Sigmoid colon (tissue), 7 donors: ENCODE measurements at places on chromosomes 5 and 9. TPM values are rescaled to one million over a fixed set of nuclear protein-coding genes. Genes with fewer than 3 reads are reported as not detected.
A peak's percentile ranks its signal among the peaks of the same experiment; 100 is the strongest.

DNA sequence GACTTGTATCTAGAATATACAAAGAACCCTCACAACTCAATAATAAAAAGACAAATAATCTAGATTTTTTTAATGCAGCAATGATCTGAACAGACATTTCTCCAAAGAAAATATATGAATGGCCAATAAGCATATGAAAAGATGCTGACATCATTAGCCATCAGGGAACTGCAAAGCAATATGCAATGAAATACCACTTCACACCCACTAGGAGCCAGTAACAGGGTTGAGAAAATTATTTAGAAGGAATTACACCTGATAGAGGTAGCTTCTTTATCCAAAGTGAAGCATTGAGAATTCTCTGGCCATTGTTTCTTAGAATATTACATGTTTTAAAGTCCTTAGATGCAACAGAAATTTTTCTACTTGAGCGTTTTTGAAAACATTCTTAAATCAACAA lies 316.9 kb downstream of the KCNN2 start:
- H3K4me3 ChIP-seq: no peak overlapping the region
- H3K27me3 ChIP-seq: no peaks in the 10 kb centered on the region
- H3K36me3 ChIP-seq: no peaks in the 10 kb centered on the region
- no peak for DNase-seq
- H3K4me1 ChIP-seq: no peaks in the 10 kb centered on the region

GRCh38 chr9:91729558-91729842 lies 220.5 kb downstream of the ROR2 start:
- no peaks in the 10 kb centered on the region for H3K4me1 ChIP-seq
- H3K4me3 ChIP-seq: no peak overlapping the region
- H3K27ac ChIP-seq: peak overlapping the region; percentile 69
- peaks cover 64% of the 10 kb centered on the region for H3K36me3 ChIP-seq

DNA sequence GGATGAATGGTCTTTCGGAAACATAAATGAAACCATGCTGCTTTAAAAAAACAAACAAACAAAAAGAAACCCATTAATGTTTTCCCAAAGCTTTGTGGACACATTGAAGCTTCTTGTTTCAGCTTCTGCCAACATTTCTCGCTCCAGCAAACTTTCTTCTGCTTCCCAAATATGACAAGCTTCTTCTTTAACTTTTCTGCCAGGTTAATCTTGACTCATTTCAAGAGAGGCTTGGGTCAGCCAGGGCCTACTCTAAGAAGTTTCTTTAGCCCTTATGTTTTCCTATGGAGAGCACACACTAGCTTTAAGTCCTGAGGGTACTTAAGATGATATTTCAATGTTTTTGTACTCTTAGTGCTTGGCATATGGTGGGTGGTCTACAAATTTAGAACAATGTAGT lies 6.1 kb downstream of the ANXA1 start:
- no peak overlapping the region for H3K4me3 ChIP-seq
- H3K36me3 ChIP-seq: no peaks in the 10 kb centered on the region
- no peak for DNase-seq
- H3K4me1 ChIP-seq: peaks cover 47% of the 10 kb centered on the region

- no peak overlapping the region for H3K4me3 ChIP-seq
- H3K36me3 ChIP-seq: peaks cover 77% of the 10 kb centered on the region
- no peak for DNase-seq
These were observed 21.3 kb downstream of the TBC1D9B start for GRCh38 chr5:179886190-179886911.

- H3K27ac ChIP-seq: no peak overlapping the region
- no peaks in the 10 kb centered on the region for H3K36me3 ChIP-seq
- H3K4me1 ChIP-seq: no peaks in the 10 kb centered on the region
- H3K27me3 ChIP-seq: no peaks in the 10 kb centered on the region
- DNase-seq: no peak
These were observed 66.4 kb upstream of the COL15A1 start for GRCh38 chr9:98877311-98877710.

DNA sequence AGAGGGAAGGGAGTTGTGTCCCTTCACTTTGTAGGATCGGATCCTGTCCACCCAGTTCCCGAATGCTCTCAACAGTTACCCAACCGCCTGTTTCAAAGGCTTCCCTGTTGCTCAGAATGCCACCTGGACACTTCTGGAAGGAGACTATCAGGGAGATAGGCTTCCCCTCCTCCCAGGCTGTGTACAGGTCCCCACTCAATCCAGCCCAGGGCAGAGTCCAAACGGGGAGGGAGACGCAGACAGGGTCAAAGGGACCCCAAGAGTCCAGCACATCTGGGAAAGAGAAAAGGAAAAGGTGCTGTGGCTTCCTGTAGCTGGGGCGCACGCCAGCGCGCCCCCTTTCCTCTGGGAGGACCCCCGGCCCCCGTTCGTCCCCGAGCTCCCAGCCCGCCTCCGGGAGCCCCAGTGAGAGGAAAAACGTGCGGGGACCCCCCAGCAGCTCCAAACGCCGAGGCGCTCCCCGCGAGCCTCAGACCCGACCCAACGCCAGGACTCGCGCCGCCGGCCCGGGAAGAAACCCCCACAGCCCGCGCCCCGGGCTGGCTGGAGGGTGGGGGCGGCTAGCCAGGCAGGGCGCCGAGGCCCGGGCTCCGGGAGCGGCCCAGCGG lies 640 bp downstream of the SURF4 start:
- H3K4me1 ChIP-seq: no peaks in the 10 kb centered on the region
- DNase-seq: no peak
- H3K27ac ChIP-seq: peak overlapping the region; percentile 99
- no peaks in the 10 kb centered on the region for H3K27me3 ChIP-seq

- H3K4me3 ChIP-seq: no peak overlapping the region
- no peaks in the 10 kb centered on the region for H3K4me1 ChIP-seq
- H3K27me3 ChIP-seq: no peaks in the 10 kb centered on the region
- DNase-seq: no peak
- no peaks in the 10 kb centered on the region for H3K36me3 ChIP-seq
These were observed 51.3 kb upstream of the PTPN3 start for GRCh38 chr9:109549386-109549785.

- no peak overlapping the region for H3K27ac ChIP-seq
- no peaks in the 10 kb centered on the region for H3K4me1 ChIP-seq
- no peaks in the 10 kb centered on the region for H3K36me3 ChIP-seq
- no peak for DNase-seq
- no peaks in the 10 kb centered on the region for H3K27me3 ChIP-seq
- H3K4me3 ChIP-seq: no peak overlapping the region
These were observed 140.1 kb downstream of the COX7C start for GRCh38 chr5:86757824-86758223.

- no peak overlapping the region for H3K4me3 ChIP-seq
- no peaks in the 10 kb centered on the region for H3K27me3 ChIP-seq
- H3K4me1 ChIP-seq: peaks cover 100% of the 10 kb centered on the region
These were observed 7.1 kb downstream of the SPARC start for GRCh38 chr5:151679421-151680155.

- H3K36me3 ChIP-seq: no peaks in the 10 kb centered on the region
- no peaks in the 10 kb centered on the region for H3K27me3 ChIP-seq
- peak overlapping the region; percentile 9 for H3K27ac ChIP-seq
- no peak for DNase-seq
These were observed 26.3 kb downstream of the REEP5 start for GRCh38 chr5:112895682-112896081.

- H3K27me3 ChIP-seq: no peaks in the 10 kb centered on the region
- peak; percentile 62 for DNase-seq
These were observed 1.2 kb upstream of the SLC25A51 start for GRCh38 chr9:37905131-37905505.

GRCh38 chr9:81461196-81461595 lies 228.2 kb downstream of the TLE1 start:
- H3K4me3 ChIP-seq: no peak overlapping the region
- H3K36me3 ChIP-seq: no peaks in the 10 kb centered on the region

GRCh38 chr5:65185468-65185867 lies 296.3 kb downstream of the ADAMTS6 start:
- no peaks in the 10 kb centered on the region for H3K36me3 ChIP-seq
- H3K4me3 ChIP-seq: no peak overlapping the region
- no peaks in the 10 kb centered on the region for H3K4me1 ChIP-seq
- H3K27ac ChIP-seq: no peak overlapping the region
- H3K27me3 ChIP-seq: no peaks in the 10 kb centered on the region
- DNase-seq: no peak

DNA sequence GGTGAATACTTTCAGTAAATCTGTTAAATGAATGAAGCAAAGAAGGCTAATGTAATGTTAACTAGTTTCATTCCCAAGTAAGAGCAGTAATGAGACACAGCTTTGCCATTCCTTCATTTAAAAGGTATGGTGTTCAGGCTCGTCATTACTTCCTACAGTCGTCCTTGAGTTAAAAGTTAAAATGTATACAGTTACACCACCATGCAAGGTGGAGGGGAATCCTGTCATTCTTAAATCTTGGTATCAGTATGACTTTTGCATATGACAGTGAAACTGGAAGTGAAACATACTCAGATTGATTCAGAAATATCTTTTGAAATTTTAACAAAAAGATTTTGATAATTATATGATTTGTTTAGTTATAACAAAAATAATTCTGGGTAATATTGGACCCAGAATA lies 25.9 kb downstream of the MTRR start:
- H3K4me1 ChIP-seq: no peaks in the 10 kb centered on the region
- H3K27ac ChIP-seq: no peak overlapping the region
- no peak overlapping the region for H3K4me3 ChIP-seq
- H3K36me3 ChIP-seq: peaks cover 55% of the 10 kb centered on the region

DNA sequence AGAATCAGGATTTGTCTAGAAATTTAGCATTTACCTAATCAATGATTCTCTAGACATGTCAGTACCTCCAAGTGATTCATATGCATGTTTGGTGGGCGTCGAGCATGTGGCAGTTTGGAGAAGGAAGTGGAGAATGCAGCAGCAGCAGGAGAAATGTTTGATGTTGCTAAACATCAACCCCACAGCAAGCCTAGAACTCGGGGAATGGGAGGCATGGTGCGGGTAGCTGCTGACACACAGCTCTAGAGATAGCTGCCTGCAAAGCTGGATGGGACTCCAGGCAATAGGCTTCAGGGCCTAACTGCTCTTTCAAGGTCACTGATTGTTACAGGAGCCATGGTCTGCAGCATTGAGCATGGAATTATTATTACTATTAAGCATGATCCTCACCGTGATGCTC lies 137.3 kb downstream of the DOCK8 start:
- H3K4me1 ChIP-seq: peaks cover 6% of the 10 kb centered on the region
- no peak overlapping the region for H3K4me3 ChIP-seq
- no peak for DNase-seq
- no peak overlapping the region for H3K27ac ChIP-seq

DNA sequence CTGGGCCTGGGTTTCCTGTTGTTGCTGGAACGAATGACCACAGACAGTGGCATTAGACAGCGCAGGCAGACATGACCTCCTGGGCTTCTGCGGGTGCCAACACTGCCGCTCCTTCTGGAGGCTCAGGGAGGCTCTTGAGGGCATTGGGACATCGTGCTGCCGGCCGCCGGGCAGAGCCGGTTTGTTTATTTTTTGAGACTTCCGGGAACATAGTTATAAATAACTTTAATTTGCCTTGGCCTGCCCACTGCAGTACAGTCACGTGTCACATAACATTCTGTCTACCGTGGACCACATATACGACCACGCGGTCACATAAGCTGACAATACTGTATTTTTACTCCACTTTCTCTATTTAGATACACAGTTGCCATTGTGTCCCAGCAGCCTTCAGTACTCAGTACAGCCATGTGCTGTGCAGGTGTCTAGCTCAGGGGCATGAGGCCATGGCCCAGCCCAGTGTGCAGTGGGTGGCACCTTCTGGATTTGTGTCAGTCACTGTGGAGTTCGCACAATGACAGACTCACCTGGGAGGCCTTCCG lies 8.2 kb upstream of the TOR4A start:
- peaks cover 17% of the 10 kb centered on the region for H3K4me1 ChIP-seq
- peaks cover 53% of the 10 kb centered on the region for H3K36me3 ChIP-seq
- peak overlapping the region; percentile 64 for H3K27ac ChIP-seq
- DNase-seq: peak; percentile 79

DNA sequence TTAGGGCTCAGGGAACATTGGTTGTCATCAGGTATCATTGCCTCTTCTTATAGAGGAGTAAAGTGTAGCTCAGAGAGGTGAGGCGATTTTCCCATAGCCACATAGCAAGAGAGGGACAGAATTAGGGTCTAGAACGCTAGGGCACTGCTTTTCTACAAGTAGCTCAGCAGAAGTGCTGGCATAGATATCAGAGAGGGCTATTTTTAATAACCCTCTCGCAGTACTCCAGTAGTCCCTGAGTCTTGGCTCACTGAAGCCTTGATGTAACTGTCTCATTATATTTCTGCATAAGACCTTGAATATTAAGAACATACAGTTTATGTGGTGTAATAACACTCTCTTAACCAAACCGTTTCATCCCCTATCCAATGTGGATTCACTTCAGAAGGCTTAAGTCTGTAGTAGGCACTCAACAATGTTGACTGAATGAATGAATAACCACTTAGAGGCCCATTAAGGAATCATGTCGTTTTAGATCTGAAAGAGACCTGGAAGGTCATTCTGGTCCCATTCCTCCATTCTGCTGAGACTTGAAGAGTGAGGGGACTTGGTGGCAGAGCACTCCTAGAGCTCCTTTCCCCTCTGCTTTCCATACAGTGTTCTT lies 4.7 kb upstream of the FRMPD1 start:
- H3K4me3 ChIP-seq: no peak overlapping the region
- no peaks in the 10 kb centered on the region for H3K27me3 ChIP-seq
- peaks cover 2% of the 10 kb centered on the region for H3K4me1 ChIP-seq
- no peak overlapping the region for H3K27ac ChIP-seq
- DNase-seq: no peak

DNA sequence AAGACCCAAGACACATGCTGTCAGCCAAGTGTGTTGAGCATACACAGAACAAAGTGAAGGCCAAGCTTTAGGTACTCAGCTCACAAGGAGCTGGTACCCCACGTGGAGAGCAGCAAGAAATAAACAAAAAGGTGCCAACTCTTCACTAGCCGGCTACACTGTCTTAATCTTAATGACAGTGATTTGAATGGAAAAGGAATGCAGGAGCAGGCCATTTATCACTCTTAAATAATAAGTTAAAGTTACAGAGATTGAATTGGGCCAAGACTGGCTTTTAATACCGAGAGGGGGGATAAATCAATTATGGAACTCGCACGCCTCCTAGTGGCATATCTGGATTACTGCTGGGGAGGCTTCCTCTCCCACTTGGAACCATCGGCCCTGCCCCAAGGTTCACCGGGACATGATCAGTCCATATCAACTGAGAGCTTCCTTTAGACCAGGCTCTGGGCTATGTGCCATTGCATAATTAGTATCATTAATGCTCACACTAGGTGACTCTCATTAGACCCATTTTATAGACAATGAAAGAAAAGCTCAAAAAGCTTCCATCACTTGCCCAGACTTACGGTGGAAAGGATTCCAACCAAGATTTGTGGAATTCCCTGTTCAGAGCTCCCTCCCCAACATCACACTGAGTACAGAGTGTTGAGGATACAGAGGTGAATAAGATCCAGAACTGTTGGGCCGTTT lies 94.0 kb downstream of the ACTL7B start:
- H3K36me3 ChIP-seq: no peaks in the 10 kb centered on the region
- no peaks in the 10 kb centered on the region for H3K27me3 ChIP-seq
- no peak overlapping the region for H3K27ac ChIP-seq
- H3K4me1 ChIP-seq: peaks cover 10% of the 10 kb centered on the region

GRCh38 chr5:133445744-133446143 lies 166.6 kb downstream of the FSTL4 start:
- no peak overlapping the region for H3K4me3 ChIP-seq
- no peaks in the 10 kb centered on the region for H3K27me3 ChIP-seq
- no peaks in the 10 kb centered on the region for H3K4me1 ChIP-seq
- no peak overlapping the region for H3K27ac ChIP-seq
- no peak for DNase-seq

The PCDHA3 gene
- polyA plus RNA-seq: not detected

The TMEM174 gene
- polyA plus RNA-seq: not detected

The FSTL4 gene
- polyA plus RNA-seq: not detected

The LCNL1 gene
- not detected for polyA plus RNA-seq

The PIP5K1B gene
- polyA plus RNA-seq: 28.0 TPM

The ABLIM3 gene
- 6.5 TPM for polyA plus RNA-seq

The CDH10 gene
- not detected for polyA plus RNA-seq

The LCN9 gene
- not detected for polyA plus RNA-seq

The TMOD1 gene
- polyA plus RNA-seq: 4.2 TPM

The DRD1 gene
- polyA plus RNA-seq: not detected

The SLC45A2 gene
- 0.03 TPM for polyA plus RNA-seq

The FAM221B gene
- not detected for polyA plus RNA-seq
